ENCODE measurements at places on chromosomes 4 and X.

DNA sequence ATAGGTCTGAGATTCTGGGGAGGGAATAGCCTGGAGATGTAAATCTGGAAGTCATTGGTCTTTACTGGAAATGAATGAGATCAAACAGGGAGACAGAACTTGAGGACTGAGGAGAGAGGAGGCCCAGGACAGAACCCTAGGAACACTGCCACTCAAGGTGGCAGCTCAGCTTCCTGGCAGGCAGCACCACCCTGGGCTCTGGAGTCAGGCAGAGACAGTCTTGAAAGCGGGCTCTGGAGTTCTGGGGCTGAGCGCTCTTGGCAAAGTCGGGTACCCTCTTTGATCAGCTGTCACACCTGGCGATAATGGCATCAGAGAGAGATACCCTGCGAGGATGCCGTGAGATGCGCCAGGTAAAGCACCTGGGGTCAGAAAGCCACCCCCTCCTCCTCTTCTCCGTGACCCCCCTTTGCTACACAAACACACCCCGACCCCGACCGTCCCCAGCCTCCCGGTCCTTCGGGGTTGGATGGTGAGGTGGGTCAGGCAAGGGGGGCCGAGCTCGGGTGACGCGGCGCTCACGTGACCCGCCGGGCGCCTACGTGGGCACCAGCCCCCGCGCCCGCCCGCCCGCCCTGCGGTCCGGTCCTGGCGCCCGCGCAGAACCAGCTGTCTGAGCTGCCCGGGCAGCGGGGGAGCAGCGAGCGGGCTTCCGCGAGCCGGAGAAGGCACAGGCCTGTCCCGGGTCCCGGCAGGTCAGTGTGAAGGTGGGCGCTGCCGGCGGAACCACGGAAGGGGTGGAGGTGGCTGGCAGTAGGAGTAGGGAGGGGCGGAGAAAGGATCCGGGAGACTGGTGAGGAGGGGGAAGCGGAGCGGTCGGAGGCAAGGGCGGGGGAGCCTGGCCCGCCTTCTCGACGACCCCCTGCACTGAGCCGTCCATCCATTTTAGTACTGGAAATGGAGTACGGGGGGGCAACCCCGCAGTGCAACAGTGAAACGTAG lies at the start of gene TCEAL3:
TCEAL3 (plus strand) TSS at position 600 of the 942 bp plus-strand sequence. CDS start 1,102 bp downstream, outside the sequence.
- no peak for DNase-seq

- DNase-seq: no peak
Measured at GRCh38 chr4:94523033-94523580, 71.4 kb downstream of the PDLIM5 start.

DNA sequence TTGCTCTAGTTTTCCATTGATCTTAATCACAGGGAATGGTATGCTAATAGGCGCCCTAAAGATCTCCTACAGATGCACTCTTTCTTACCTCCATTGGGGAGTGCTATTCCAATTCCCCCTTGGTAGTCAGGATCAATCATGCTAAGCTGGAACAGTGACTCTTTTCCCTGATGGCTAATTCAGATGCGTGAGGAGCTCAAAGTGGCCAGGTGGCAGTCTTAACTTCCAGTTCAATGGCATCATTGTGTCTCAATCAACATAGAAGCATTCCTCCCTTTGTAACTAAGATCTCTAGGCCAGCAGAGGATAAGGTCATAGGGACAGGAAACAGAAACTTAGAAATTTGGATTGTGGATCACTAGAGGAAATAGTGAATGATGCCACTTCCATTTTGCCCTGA lies 216.8 kb downstream of the GRID2 start:
- DNase-seq: no peak

DNA sequence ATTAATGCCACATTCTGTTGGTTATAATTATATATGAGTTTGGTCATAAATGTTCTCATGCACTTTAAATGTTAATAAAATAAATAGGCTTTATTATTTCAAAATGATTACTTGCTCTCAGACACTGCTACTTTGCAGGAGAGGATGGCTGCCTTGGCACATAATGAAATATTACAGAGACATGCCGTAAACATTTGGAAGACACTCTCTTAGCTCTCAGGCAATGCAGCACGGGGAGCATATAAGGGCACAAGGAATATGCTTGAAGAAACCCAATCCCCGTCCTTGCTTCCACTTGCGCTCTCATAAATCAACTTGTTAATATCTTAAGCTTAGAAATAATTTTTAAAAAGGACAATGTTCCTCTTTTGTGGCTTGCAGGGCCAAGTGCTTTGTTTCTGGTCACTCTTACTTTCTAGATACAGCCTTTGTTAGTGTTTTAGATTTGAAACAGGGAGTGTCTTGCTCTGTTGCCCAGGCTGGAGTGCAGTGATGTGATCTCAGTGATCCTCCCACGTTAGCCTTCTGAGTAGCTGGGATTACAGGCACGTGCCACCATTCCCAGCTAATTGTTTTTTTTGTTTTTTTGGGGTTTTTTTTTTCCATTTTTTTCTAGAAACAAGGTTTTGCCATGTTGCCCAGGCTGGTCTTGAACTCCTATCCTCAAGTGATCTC lies 445.0 kb downstream of the SPRY1 start:
- DNase-seq: no peak

GRCh38 chrX:50700921-50701320 lies 113.1 kb downstream of the SHROOM4 start:
- DNase-seq: no peak

GRCh38 chrX:8306291-8306925 lies 135.3 kb upstream of the VCX2 start:
- no peak for DNase-seq

DNA sequence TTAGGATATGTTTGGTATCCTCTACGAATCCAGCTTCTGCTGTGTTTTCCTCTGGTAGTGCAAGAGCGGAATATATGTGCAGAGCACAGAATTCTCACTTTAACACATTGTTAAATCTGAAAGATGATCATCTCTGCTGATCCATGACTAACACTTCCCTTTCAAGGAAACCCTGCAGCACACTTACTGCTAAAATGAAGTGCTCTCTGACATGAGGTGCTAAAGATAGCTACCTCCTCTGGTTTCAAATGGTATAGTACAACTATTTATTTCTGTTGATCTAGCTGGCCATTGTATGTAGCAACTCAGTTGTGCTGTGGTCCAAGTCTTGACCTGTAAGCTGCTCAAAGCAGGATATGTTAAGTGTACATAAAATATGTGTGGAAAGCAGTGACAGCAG lies 162.4 kb upstream of the FMR1 start:
- DNase-seq: no peak

DNA sequence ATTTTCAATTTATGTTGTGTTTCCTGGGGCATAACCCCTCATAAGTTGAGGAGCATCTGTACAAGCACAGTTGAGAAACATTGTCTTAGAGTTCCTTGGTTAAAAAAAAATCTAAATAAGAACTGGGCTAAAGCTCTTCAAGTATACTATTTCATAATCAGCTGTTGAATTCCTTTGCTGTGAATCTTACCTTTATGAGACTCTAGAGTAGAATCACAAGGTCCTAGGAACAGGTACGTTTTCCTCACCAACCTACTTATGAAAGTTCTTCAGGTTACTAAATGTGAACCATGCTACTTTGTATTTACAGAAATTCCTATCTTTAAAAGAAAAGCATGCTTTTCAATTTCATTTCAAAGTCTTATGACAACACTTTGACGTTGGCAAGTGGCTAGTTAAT lies 20.9 kb upstream of the SOD3 start:
- DNase-seq: no peak

Data from skeletal muscle cell (primary cell).